ENCODE measurements at places on chromosomes 7 and 10.

DNA sequence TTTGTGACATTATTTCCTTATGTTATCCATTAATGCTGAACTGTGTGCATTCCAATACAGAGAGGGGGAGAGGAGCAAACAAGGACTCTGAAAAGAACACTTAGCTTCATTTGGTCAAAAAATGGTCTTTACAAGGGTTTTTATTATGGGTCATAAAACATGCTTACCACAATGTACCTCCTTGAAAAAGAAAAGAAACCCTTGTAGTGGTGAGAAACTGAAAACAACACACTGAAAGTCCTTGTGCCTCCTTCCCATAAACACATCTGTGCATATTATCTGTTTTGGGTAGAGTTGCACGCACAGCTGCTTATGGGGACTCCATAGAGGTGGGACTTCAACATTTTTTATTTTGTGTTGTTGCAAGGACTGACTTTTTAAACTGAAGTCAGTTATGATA, 98.7 kb downstream of the CDK6 start:
- no peak for DNase-seq

DNA sequence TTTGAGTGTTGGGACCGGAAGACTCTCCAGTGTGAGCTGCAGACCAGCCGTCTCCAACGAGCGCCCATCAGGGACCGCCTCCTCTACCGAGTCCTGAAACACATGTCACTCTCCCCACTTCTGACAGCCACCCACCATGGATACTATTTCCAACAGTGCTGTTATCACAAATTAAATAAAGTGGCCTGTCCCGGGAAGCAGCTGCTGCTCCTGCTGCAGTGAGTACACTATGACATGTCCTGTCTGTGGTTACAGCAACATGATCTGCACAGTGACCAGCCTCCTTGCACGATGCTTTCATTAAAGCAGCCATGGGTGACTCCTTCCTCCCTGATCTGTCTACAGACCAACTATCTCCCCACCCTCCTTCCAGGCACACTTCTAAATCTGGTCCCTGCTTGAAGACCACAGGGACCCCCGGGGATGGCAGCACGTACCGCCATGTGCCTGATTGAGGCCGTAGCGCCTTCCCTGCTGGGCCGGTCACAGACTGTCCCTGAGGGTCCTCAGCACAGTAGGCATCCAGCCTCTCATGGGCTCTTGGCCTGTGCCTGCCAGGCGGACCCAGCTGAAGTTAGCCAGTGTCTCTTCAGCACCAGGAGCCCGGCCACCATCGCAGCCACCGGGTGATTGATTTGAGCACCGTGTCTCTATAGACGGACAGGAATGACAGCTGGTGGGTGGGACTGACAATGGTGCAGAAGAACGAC, 58.8 kb downstream of the TCERG1L start:
- DNase-seq = no peak

- no peak for DNase-seq
These were observed 43.8 kb downstream of the CYTH3 start for GRCh38 chr7:6228361-6229229.

DNA sequence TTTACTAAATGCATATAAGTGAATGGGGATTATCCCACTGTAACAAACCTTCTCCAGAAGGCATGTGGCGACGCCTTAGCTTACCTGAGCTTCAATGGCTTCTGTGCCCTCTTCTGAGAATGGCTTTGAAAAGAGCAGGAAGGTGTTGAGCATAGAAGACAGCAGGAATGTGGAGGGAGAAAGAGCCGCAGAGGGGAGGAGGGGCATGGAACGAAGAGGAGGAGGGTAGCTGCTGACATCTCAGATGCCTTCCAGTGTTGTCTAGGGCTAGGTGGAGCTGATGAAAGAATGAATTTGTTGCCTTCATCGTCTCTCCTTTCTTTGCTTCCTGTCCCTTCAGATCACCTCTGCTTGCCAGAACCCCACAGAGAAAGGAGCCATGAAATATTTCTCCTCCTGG, 86.2 kb downstream of the ITIH5 start:
- no peak for DNase-seq

DNA sequence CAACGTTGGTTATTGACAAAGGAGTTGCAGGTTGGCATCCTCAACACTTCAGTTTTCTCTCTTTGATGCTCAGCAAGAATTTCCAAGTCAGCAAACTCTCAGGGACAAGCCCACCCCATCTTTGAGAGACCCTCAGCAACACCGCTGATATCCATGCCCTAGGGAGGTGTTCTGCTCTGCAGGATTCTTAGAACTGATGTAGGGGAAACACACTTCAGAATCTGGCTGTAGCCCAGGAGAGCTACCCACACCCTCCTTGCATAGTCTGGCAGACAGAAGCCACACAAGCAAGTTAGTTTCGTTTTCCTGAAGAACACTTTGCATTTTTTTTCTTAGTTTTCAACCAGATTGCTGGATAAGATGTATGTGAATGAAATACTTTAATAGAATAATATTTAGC, 822 bp downstream of the SAMD9L start:
- DNase-seq = no peak

DNA sequence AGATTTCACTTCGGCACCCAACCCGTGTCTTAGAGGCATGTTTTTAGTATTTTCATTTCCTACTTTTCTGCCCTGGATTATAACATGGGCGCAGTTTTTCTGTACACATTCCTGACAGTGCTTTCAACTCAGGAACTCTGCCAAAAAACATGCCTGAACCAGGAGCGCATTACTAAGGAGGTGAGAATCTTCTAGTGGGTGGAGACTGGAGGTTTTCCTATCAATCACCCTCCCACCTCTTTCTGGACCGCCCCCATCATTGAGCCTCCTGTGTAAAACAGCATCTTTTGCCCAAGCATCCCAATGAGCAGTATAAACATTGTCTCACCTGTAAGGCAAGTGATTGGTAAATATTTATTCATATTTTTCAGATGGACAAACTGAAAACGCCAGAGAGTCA, 53.2 kb downstream of the STK17A start:
- DNase-seq = no peak

DNA sequence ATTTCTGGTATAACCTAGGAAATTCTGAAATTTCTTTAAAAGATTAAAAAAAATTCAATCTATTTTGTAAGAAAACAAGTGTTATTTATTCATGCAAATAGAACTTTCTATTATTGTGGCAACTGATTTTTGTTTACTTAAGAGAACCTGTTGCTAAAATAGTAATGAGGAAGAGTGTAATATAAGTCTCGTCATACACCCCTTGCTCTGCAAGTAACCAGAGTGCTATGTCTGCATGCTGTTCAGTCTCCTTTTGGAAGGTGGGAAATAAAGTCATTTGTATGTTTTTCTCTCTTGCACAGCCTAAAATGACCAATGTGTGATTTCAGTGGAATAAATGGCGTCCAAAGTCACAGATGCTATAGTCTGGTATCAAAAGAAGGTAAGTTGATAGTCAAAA, 41.3 kb downstream of the PHTF2 start:
- no peak for DNase-seq

DNA sequence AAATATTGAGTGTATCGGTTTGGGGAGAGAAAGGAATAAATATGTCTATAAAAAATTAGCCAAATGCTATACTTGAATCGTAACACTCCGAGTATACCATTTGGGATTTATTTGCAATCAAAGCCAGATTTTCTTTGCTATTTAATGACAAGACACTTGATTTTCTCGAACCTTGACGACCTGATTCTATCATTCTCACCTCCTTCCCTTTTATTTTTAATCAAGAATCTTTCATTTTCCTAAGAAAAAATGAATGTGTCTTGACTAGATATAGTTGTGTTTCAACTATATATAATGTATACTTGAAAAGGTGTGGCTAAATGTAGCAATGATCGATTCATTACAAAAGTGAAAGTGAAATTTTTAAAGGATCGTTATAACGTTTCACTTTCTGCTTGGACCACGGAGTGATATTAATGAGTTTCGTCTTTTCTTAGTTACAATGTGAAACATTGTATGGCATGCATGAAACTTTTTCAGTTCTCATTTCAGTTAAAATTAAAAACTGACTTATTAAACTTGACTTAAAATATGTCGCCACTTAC, 562 bp downstream of the NUB1 start:
- no peak for DNase-seq

GRCh38 chr7:69858471-69858870, 260.2 kb downstream of the AUTS2 start:
- DNase-seq = no peak

Measured in NCI-H345 (cell line).